ENCODE measurements at places on chromosomes 4 and X.

DNA sequence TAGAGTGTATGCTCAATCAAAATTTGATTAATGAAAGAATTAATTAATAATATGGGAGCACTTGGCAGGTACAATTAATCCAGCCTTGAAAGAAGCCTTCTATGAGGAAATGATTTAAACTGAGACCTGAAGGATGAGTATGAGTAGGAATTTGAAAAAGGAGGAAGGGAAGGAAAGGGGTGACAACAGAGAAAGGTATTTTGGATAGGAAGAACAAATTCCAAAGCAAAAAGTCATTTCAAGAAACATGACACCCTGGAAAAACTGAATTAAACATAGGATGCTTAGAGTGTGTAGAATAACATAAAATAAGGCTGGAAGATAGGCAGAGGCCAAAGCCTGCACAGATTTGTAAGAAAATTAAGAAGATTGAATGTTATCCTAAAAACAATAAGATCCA lies 29.6 kb downstream of the PHOX2B start:
- no peak for DNase-seq

DNA sequence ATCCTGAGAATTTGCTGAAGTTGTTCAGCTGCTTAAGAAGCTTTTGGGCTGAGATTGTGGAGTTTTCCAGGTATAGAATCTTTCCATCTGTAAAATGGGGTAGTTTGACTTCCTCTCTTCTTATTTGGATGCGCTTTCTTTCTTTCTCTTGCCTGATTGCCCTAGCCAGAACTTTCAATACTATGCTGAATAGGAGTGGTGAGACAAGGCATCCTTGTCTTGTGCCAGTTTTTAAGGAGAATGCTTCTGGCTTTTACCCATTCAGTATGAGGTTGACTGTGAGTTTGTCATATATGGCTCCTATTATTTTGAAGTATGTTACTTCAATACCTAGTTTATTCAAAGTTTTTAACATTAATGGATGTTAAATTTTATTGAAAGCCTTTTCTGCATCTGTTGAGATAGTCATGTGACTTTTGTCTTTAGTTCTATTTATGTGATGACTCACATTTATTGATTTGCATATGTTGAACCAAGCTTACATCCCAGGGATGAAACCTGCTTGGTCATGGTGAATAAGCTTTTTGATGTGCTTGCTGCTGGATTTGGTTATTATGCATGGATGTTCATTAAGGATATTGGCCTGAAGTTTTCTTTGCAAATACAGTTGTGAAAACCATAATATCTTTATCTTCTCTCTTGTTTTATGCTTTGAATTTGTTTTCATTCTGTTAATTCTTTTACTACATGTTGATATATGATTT lies 573.8 kb upstream of the NDST4 start:
- DNase-seq = no peak

GRCh38 chrX:38060331-38060878 lies 54.1 kb downstream of the SYTL5 start:
- no peak for DNase-seq

- no peak for DNase-seq
Observed at GRCh38 chrX:77114501-77114900, 332.7 kb upstream of the FGF16 start.

Data from inflammatory macrophage treated with lipopolysaccharide for 4 hours (primary cell).